ENCODE measurements at places on chromosomes 6 and 20.

GRCh38 chr20:10539818-10540553 is 104.9 kb downstream of the SLX4IP start:
- no peak for DNase-seq

DNA sequence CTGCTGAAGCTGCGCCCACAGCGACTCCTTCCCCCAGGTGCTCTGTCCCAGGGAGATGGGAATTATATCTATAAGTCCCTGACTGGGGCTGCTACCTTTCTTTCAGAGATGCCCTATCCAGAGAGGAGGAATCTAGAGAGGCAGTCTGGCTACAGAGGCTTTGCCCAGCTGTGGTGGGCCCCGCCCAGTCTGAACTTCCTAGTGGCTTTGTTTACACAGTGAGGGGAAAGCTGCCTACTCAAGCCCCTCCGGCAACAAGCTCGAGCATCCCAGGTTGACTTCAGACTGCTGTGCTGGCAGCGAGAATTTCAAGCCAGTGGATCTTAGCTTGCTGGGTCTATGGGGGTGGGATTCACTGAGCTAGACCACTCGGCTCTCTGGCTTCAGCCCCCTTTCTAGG is 152.5 kb upstream of the MAP3K7 start:
- DNase-seq, result no peak

- no peak for DNase-seq
Measured at GRCh38 chr6:106442395-106442794, 81.9 kb downstream of the CRYBG1 start.

- DNase-seq, result no peak
Measured at GRCh38 chr20:20814685-20815084, 102.2 kb upstream of the RALGAPA2 start.

DNA sequence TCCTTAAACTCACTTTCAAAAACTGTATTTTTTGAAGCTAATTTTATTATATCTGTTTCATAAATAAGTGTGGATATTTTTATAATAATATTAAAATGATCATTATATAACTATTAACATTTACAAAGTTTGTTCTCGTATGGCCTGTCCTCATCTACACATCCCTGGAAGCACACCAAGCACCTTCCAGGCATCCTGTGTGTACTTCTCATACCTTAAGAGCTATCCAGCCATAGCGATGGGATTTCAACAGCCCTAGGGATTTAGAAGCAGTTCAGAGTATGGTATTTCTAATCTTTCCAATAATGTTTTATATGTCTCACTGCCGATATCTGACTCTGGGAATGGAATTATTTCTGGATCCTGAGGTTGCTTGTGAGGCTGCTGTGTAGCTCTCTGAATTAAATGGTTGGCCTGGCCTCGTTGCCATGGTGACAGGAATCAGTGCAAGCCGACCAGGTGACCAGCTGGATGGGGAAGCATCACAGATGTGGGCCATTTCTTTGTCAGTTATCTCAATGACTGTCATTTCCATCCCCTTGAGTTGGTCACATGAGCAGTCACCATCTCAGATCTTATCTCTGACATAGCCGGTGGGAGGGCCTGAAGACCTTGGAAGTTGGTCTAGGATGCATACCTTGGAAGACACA is 265.2 kb upstream of the RIN2 start:
- no peak for DNase-seq

- DNase-seq, result no peak
Measured at GRCh38 chr20:44593751-44594150, 11.4 kb downstream of the PKIG start.

- DNase-seq, result no peak
Measured at GRCh38 chr20:8215361-8215781, 83.3 kb downstream of the PLCB1 start.

GRCh38 chr6:113328886-113329381 is 528.2 kb upstream of the MARCKS start:
- DNase-seq, result no peak

- no peak for DNase-seq
Measured at GRCh38 chr6:2876210-2877056, 26.7 kb downstream of the SERPINB9 start.

GRCh38 chr20:16692442-16692841 is 37.4 kb upstream of the SNRPB2 start:
- DNase-seq, result no peak

DNA sequence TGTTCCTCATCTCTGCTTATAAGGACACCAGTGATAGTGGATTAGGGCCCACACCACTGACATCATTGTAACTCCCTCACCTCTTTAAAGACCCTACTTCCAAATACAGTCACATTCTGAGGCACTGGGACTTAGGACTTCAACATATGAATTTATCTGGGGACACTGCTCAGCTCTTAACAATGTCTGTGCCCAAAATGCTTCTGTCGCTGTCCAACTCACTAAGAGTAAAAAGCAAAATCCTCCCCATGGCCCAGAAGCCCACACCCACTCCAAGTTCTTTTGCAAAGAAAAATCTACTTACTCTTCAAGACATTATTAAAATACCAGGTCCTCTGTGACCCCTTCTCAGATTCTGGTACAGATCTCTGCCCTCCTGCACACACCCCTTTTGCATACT is 116.2 kb downstream of the TBC1D7 start:
- no peak for DNase-seq

DNA sequence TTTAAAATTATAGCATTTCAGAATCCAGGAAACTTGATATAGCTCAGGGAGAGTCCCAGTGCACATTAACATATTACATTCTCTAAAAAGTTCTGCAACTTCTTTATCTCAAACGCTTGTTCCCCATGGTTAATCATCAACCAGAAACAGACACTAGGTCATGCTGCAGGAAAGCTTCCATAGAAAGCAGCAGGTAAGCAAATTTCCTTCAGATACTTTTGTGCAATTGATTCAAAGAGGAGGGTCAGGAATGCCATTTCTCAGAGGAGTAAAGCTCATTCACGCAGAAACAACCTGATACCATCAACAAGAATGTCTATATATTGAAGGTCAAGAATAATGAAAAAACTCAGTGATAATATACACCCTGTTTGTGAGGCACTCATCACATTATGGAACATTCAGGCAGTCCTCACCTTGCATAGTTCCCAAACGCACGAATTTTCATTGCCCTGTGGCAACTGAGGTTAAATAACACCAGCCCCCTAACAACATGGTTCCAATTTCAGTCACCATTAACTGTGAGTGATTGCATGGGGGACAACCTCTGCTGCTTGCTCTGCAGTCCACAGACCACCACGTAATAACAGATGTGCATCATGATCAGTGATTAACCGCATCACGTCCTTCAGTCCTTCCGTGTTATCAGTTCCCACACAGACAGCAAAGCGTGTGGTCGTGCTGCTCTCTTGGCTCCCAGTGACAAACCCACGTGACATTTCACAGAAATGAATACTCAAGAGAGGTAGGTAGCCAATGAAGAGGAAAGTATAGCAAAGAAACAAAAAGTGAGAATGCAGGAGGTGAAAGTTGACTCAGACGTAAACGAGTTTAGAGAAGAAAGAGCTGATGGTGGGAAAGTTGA is 95.7 kb downstream of the LY86 start:
- DNase-seq, result no peak

GRCh38 chr20:58808271-58809046 is 42.2 kb downstream of the GNAS-AS1 start:
- DNase-seq, result no peak

GRCh38 chr6:19180348-19181072 is 656.7 kb upstream of the ID4 start:
- no peak for DNase-seq

DNA sequence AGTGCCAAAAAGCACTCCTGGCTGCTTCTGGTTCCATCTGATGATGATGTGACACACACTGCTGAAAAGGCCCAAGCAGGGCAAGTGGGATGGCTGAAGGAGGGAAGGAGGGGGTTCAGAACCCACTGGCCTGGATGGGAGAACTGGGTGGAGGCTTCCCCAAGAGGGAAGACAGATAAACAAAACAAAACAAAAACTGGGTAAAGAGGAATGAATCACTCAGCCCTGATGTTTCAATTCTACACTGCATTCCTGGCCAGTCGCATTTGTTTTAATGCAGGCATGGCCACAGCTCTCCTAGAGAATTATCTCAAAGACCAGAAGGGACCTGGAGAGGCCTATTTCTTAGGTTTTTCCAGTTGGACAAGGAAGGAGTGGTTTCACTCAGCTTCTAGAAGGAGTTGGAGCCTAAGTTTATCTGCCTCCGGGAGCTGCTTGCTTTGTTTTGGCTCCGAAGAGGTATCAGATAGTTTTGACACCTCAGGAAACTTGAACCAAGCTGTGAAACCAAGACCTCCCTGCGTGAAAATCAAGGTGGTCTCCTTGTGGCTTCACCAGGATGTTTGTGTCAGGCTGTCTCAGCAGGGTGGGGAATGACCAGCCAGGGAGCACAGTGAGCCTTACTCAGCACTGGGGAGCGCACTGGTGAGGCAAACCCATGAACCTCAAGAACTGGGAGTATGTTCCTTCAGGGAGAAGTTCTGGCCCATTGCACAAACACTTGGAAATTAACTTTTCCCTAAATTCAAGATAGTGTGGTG is 16.1 kb downstream of the TTPAL start:
- no peak for DNase-seq

- no peak for DNase-seq
Measured at GRCh38 chr20:47461120-47461685, 40.5 kb upstream of the NCOA3 start.

- no peak for DNase-seq
Measured at GRCh38 chr6:16810411-16810810, 49.2 kb upstream of the ATXN1 start.

DNA sequence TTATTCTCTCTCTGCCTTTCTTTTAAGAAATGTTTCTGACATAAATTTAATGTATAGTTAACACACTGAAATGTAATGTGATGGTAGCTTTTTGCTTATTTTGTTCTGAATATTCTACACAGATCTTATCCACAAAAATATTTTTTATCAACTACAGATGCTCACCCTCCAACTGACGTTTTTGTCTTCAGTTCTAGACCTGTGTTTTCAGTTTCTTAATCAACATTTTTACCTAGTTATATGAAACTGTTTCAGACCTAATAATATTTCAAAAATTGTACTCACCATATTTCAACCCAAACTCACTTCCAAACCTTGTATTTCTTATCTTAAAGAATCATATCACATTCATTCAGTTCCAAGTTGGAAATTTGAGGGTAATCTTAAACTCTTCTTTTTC is 452.8 kb downstream of the RFPL4B start:
- DNase-seq, result no peak

DNA sequence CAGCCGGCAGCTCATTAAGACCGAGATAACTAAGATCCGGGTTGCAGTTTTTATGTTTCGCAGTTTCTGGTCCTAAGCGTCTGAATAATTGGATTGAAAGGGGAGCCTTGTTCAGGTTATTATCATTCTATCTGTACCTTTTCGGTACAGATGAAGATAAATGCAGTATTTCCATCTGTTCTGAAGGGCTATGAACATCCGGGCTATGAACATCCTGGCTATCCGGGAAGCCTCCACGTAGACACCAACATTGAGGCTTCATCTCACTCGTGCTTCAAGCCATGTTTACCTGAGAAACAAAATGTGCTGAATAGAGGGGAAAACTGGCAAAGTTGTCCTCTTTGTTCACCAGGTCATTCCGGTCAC is 399 bp upstream of the REPS1 start:
- no peak for DNase-seq

DNA sequence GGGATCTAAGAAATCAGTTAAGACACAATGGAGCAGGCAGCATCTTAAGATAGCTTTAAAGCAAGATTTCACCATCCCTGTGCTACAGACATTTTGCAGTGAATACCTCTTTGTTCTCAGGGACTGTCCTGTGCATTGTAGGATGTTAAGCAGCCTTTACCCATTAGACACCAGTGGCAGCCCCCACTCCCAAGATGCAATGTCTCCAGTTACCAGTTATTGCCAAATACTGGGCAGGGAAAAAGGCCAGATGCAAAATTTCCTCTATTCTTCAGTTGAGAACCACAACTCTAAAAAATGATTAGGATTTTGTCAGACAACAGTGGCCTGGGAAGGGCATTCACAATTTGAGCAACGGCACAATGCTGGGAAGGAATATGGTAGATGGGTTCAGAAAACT is 6.1 kb downstream of the FBXO5 start:
- DNase-seq, result no peak

DNA sequence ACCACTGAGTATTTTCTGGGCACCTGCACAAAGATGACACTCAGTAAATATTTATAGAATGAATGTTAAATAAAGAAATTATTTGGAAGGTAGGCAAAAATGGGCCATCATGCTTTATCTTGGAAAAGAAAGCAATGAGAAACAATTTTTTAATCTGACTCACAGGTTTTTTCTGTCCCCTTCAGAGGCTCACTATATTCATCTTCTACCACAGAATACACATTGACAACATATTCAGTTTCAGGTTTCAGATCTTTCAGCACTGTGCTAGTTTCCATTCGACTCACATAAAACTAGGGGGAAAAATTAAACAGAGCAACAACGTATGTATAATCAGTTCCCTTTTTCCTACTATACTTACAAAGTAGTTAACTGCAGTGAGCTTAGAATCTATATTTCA is 58.3 kb downstream of the COL12A1 start:
- no peak for DNase-seq

DNA sequence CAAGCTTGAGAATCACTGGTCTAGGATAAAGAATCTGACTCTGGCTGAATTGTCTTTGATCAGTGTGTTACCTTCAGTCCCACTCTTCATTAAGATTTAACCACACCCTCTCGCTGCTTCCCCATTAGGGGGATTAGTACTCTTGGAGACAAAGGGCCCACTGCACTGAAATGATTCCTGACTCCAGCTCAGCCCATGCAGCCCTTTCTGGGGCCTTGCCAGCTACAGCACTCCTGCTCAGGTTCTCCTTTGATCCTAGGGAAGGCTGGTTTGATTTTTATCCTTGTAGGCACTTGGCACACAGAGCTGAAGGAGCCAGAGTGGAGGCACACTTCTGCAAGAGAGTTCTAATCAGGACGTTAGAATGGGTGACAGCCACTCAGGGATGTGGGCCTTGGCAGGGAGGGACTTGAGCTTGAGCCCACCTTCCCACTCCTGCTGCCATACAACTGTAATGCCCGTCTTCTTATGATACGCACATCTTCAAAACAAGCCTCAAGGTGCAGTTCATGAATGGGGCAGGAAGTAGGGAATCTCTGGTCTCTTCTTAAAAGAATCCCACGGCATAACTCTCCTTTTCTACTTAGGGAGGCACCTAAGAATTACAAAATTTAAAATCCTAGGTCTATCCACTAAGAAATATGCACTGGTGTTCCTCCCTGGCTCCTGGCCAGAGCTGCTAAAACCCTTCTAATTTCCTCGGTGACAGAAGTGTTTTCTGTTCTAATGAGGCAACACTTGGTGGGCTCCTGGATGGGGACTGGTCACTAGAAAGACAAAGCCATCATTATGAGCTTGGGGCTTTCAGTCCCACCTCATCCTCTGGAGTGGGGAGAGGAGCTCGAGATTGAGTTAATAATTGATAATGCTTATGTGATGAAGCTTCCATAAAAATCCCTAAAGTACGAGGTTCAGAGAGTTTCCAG is 1.5 kb upstream of the SLA2 start:
- DNase-seq, result no peak

DNA sequence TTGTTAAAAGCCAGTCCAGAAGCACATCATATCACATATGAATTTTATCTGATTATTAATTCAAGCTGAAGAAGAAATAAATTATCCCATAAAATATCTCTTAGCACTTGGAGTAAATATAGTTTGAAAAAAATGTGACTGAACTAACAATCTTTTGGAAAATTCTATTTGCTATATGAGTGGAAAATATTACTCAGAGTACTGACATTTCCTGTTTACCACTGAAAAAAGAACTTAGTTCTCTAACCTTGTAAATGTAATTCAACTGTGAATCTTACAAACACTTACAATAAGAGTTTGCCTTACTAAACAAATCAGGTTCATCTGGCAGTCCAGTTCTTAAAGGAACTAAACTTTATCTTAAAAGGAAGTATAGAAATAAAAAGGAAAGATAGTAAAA is 44.2 kb downstream of the MOXD1 start:
- DNase-seq, result no peak

- DNase-seq, result no peak
Measured at GRCh38 chr6:84639396-84639795, 125.0 kb downstream of the TBX18 start.
